GM12878 (cell line): ENCODE measurements at places on chromosomes 3 and 15.

GRCh38 chr3:188471723-188472122 is 317.8 kb downstream of the LPP start:
- H3K27me3 ChIP-seq, result no peaks in the 10 kb centered on the region; the same call in 1 of the 2 replicates
- H3K27ac ChIP-seq, result no peak overlapping the region
- DNase-seq, result no peak
- H3K4me3 ChIP-seq, result no peak overlapping the region
- H3K36me3 ChIP-seq, result no peaks in the 10 kb centered on the region
- H3K4me1 ChIP-seq, result no peaks in the 10 kb centered on the region

- H3K27ac ChIP-seq, result no peak overlapping the region
- no peaks in the 10 kb centered on the region for H3K27me3 ChIP-seq
- peaks cover 9% of the 10 kb centered on the region for H3K4me1 ChIP-seq
- no peak for DNase-seq
- no peak overlapping the region for H3K4me3 ChIP-seq
- H3K36me3 ChIP-seq, result peaks cover 14% of the 10 kb centered on the region; the same call in 1 of the 2 replicates
Measured at GRCh38 chr15:67197364-67197695, 57.1 kb downstream of the AAGAB start.

DNA sequence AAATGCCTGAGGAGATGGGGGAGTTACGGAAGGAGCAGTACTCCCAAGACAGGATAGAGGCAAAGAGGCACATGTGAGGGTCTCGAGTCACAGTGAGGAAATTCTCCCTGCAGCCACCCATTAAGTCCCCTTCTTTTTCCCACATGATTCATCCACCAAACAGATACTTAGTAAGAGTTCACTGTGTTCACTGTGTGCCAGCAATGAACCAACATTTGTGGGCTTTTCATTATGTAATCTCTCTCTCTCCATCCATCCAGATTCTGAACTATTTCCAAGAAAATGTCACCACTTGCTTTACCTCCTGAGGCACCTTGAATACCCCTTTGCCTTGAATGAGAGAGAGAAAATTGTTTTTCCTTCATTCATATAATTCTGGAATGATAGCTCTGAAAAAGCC is 24.6 kb upstream of the LRRFIP2 start:
- 0 out of 2 replicates have a peak, but pooled peaks cover 2% of the 10 kb centered on the region for H3K27me3 ChIP-seq
- no peaks in the 10 kb centered on the region for H3K36me3 ChIP-seq
- no peak overlapping the region for H3K4me3 ChIP-seq
- no peaks in the 10 kb centered on the region for H3K4me1 ChIP-seq
- H3K27ac ChIP-seq, result no peak overlapping the region

GRCh38 chr3:14143271-14144225 is 18.7 kb downstream of the TMEM43 start:
- peaks cover 16% of the 10 kb centered on the region for H3K4me1 ChIP-seq
- no peaks in the 10 kb centered on the region for H3K27me3 ChIP-seq
- H3K27ac ChIP-seq, result no peak overlapping the region
- peaks cover 8% of the 10 kb centered on the region; the same call in 1 of the 2 replicates for H3K36me3 ChIP-seq

GRCh38 chr3:185716436-185717108 is 108.3 kb downstream of the IGF2BP2 start:
- no peak overlapping the region for H3K27ac ChIP-seq
- no peak overlapping the region for H3K4me3 ChIP-seq
- no peaks in the 10 kb centered on the region for H3K4me1 ChIP-seq
- no peaks in the 10 kb centered on the region for H3K36me3 ChIP-seq
- H3K27me3 ChIP-seq, result no peaks in the 10 kb centered on the region; the same call in 1 of the 2 replicates
- no peak for DNase-seq

DNA sequence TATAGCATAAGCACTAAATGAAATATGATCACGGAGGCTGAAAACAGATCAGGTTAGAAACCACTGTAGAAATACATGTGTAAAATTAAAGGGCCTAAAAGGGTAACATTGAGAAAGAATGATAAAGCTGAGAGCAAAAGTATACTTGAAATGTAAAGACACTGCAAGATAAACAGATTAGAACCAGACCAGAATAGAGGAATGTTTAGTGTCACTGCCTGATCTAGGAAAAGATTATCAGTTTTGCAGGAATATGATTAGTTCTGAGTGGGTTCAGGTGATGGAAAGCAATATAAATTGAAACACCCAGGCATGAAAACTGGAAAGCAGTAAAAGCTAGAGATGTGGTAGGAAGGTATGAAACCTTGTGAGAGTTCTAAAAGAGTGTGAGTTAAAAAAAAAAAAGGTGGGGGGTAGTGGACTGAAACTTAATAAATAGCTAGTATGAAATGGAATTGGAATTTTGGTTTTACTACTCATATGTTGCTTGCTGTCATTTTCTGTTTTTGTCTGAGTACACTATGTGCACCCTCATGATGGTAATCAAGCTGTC is 16.0 kb upstream of the C3orf38 start:
- H3K4me1 ChIP-seq, result no peaks in the 10 kb centered on the region
- no peaks in the 10 kb centered on the region; the same call in 1 of the 2 replicates for H3K36me3 ChIP-seq
- no peak overlapping the region for H3K4me3 ChIP-seq

DNA sequence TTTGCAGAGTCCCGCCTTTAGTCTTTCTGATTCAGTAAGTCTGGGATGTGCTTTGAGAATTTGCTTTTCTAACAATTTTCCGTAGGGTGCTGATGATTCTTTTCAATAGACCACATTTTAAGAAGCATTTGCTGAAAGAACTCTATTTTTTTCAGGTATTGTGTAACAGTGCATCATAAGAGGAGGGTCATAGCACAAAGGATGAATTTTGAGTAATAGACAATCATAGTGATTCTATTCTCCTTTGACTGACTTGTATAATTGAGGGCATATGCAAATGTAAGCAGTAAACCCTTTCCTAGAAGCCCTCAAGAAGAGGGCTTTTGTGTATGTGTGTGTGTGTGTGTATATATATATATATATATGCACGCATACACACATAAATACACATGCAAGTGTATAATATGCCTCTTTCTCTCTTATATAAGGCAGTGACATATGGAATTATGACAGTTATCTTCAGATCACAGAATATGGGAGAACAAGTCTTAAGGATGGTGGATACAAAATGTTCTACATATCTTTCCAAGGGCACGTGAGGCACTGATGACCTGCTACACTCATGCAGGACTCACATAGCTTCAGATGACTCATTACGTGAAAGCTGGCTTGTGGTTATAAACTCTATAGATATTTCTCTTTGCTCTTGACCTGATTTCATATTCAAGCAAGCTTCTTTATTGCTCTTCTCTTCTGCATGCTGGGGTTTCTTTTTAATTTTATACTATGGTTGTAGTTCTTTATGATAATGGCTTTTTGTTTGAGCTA is 6.5 kb upstream of the PLSCR1 start:
- no peak overlapping the region for H3K4me3 ChIP-seq
- H3K27ac ChIP-seq, result no peak overlapping the region
- DNase-seq, result no peak
- H3K27me3 ChIP-seq, result no peaks in the 10 kb centered on the region
- H3K36me3 ChIP-seq, result no peaks in the 10 kb centered on the region

- H3K36me3 ChIP-seq, result no peaks in the 10 kb centered on the region
- no peak overlapping the region for H3K27ac ChIP-seq
- peaks cover 6% of the 10 kb centered on the region for H3K4me1 ChIP-seq
- H3K27me3 ChIP-seq, result no peaks in the 10 kb centered on the region
Measured at GRCh38 chr3:56825567-56826438, 24.1 kb upstream of the ARHGEF3 start.

GRCh38 chr15:85761635-85762034 is 33.1 kb downstream of the KLHL25 start:
- H3K36me3 ChIP-seq, result no peaks in the 10 kb centered on the region
- no peak overlapping the region for H3K27ac ChIP-seq
- H3K27me3 ChIP-seq, result no peaks in the 10 kb centered on the region
- H3K4me1 ChIP-seq, result no peaks in the 10 kb centered on the region

- DNase-seq, result no peak
- H3K27me3 ChIP-seq, result no peaks in the 10 kb centered on the region
- no peak overlapping the region for H3K27ac ChIP-seq
- peaks cover 2% of the 10 kb centered on the region; the same call in 1 of the 2 replicates for H3K4me1 ChIP-seq
- H3K36me3 ChIP-seq, result no peaks in the 10 kb centered on the region; the same call in 1 of the 2 replicates
Measured at GRCh38 chr3:183131735-183132134, 30.8 kb downstream of the LAMP3 start.

DNA sequence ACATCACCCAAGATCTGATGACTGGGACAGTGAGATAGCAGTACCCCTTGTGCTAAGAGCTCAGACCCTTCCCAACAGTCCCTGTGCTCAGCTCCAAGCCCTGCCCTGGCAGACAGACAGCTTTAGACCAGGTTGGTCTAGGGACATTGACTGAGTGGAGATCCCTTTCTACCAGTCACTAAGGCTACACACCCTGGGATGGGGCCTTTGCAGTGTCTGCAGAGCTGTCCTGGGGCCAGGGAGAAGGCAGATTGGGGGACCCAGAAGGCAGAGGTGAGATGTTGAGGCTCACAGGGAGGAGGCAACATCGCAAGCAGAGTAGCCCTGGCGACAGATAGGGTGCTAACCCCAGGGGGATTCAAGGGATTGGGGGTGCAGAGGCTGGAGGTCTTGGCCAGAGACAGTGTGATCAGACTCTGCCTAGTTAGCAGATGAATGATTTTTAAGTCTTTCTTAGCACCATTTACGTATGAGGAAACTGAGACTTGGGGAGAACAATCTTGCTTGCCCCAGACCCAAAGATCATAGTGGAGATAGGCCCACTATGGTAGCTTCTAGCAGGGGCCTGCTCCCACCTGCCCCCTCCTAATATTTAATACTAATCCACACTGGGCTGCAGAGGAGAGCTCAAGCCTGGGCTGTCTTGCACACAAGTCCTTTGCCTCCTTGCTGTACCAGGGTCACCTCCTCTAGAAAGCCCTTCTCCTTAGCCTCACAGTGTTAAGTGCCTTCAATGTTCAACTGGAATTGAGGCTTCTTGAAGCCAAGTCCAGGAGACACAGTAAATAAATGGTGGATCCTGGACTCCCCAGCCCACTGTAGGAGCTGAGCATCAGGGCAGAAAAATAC is 32.6 kb downstream of the HMCES start:
- H3K4me3 ChIP-seq, result no peak overlapping the region
- H3K36me3 ChIP-seq, result peaks cover 2% of the 10 kb centered on the region; the same call in 1 of the 2 replicates
- no peaks in the 10 kb centered on the region for H3K27me3 ChIP-seq

DNA sequence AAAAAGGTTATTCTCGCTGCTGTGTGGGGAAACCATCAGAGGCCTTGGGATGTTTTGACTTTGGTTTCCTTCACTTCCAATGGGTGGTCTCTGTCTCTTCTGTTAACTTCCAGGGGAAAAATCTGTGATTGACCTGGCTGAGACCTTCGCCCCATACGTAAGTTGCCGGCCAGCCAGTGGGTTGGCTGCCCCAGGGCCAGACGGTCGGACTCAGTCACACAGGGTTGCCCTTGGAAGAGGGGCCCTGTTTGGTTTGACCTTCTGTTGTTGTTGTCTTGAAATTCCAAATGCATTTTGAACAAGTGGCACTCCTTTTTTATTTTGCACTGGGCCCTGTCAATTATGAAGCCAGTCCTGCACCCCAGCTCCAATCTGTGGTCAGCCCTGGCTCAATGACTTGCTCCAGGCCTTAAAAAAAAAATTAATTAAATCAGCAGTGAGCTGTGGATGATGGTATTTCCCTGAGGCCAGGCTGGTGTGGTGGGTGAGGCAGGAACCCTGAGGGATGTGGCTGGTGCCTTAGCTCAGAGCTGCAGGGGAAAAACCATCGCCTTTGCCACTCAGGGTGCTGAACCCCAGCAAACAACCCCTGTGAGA is 4.5 kb downstream of the FAM107A start:
- no peaks in the 10 kb centered on the region for H3K36me3 ChIP-seq
- DNase-seq, result no peak
- H3K27me3 ChIP-seq, result no peaks in the 10 kb centered on the region
- H3K4me1 ChIP-seq, result 0 out of 2 replicates have a peak, but pooled peaks cover 3% of the 10 kb centered on the region
- H3K4me3 ChIP-seq, result no peak overlapping the region

- peaks cover 10% of the 10 kb centered on the region; the same call in 1 of the 2 replicates for H3K36me3 ChIP-seq
- no peak overlapping the region for H3K4me3 ChIP-seq
- DNase-seq, result no peak
- H3K4me1 ChIP-seq, result no peaks in the 10 kb centered on the region
Measured at GRCh38 chr15:40731034-40731433, 24.0 kb downstream of the RMDN3 start.

DNA sequence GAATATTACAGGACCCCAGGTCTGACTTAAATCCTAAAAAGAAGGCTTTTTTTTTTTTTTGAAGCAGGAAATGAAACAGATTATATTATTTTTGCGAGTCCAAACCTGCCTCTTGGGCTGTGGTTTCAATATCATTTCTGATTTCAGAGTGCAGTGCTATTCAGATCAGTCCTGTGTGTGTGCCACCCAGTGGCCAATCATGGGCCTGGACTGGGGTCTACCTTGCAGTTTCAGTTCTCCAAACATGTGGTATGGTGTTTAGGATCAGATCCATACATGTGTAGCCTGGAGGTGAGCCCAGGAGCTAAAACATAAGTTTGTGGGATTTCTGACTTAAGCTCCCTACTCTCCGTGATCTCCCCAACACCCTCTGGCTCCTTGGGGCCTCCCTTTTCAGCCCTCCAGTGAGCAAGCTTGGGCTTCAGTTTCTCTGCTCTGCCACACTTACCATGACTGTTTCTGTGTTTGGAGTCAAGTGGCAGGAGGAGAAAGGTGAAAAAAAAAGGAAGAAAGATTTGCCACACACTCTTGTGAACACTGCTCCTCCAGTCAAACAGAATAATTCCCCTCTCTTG is 12.1 kb upstream of the THSD4 start:
- H3K36me3 ChIP-seq, result no peaks in the 10 kb centered on the region
- H3K4me3 ChIP-seq, result no peak overlapping the region
- H3K4me1 ChIP-seq, result peaks cover 5% of the 10 kb centered on the region; the same call in 1 of the 2 replicates
- no peak overlapping the region for H3K27ac ChIP-seq
- no peaks in the 10 kb centered on the region for H3K27me3 ChIP-seq
- peak; percentile 26 for DNase-seq

- no peaks in the 10 kb centered on the region for H3K4me1 ChIP-seq
- H3K4me3 ChIP-seq, result no peak overlapping the region
- H3K27me3 ChIP-seq, result peaks cover 5% of the 10 kb centered on the region
- no peak overlapping the region for H3K27ac ChIP-seq
Measured at GRCh38 chr3:46660003-46660402, 33.5 kb downstream of the ALS2CL start.

GRCh38 chr3:16030342-16030741 is 144.1 kb upstream of the GALNT15 start:
- H3K4me3 ChIP-seq, result no peak overlapping the region
- no peaks in the 10 kb centered on the region for H3K4me1 ChIP-seq
- H3K27ac ChIP-seq, result no peak overlapping the region
- no peaks in the 10 kb centered on the region for H3K36me3 ChIP-seq
- no peak for DNase-seq

GRCh38 chr15:79467865-79468586 is 35.9 kb downstream of the MINAR1 start:
- no peaks in the 10 kb centered on the region for H3K36me3 ChIP-seq
- H3K4me1 ChIP-seq, result no peaks in the 10 kb centered on the region
- H3K27ac ChIP-seq, result no peak overlapping the region
- H3K27me3 ChIP-seq, result no peaks in the 10 kb centered on the region

GRCh38 chr3:156311431-156311830 is 191.1 kb downstream of the KCNAB1 start:
- no peaks in the 10 kb centered on the region for H3K4me1 ChIP-seq
- H3K27ac ChIP-seq, result no peak overlapping the region
- H3K36me3 ChIP-seq, result no peaks in the 10 kb centered on the region
- H3K27me3 ChIP-seq, result peaks cover 3% of the 10 kb centered on the region

- 0 out of 2 replicates have a peak, but pooled peaks cover 5% of the 10 kb centered on the region for H3K36me3 ChIP-seq
- no peaks in the 10 kb centered on the region for H3K27me3 ChIP-seq
Measured at GRCh38 chr3:119582178-119582577, 2.9 kb downstream of the ADPRH start.

- no peak overlapping the region for H3K4me3 ChIP-seq
- no peak overlapping the region for H3K27ac ChIP-seq
- no peaks in the 10 kb centered on the region for H3K36me3 ChIP-seq
Measured at GRCh38 chr15:69090197-69090948, 70.1 kb upstream of the GLCE start.
